ENCODE measurements at places on chromosomes 11 and 22.

- peak; percentile 99 for DNase-seq
Observed at GRCh38 chr11:69048694-69049489, at the start of gene TPCN2. Gene TPCN2 (plus strand): TSS chr11:69048932. CDS start chr11:69048998, 66 bp downstream.

DNA sequence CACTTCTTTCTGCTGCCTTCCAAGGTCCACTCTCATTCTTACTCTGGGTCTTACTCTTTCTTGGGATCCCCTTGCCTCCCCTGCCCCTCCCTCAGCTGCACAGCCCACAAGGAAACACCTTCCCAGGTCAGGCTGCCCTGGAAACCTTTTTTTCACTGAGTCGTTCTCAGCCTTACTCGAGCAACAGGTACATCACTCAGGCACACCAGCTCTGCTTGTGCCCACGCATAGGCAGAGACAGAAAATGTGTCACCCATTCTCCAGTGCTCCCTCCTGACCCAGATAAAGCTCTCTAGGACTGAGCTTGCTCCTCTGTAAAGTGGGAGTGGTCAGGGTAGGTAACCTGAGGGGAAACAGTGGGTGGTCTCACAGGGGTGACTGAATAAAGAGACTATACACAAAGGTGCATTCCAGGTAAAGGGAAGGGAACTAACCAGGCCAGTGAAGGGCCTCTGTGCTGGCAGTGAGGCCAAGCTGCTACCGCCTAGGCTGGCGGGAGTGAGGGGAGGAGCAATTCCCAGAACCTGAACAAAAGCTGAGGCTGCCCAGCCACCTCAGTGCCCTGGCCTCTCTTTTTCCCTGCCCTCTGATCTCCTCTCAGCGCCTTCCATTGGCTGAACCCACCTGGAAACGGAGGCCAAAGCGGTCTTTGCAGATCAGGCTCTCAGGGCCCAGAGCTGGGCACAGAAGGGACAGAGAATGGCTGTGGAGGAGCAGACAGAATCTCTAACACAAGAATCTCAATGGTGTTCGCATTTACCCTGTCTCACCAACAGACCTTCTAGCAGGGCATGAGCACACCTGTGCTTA is 15.9 kb downstream of the PRG3 start:
- no peak for DNase-seq

DNA sequence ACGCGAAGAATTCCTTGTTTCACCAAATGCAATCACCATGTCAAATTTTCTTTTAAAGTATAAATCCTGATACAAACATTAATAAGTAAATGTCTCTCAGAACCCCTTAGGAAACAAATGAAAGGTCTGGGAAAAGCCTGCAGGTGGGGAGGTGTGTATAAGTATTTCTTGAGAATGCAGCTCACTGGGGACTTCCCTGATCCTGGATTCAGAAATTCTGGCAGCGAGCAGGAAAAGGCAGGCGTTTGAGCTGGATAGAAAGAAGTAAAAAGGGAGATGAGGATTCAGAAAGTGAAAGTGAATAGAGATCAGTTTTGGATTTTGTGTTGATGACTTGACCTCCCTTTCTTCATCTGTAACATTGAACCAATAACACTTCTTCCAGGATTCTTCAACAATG is 68.3 kb upstream of the CTSC start:
- no peak for DNase-seq

GRCh38 chr11:24779791-24780190 is 282.9 kb downstream of the LUZP2 start:
- DNase-seq = no peak

GRCh38 chr11:8340296-8340695 is 76.6 kb upstream of the LMO1 start:
- DNase-seq = no peak
